ENCODE measurements at places on chromosomes 5 and 9. TPM values are rescaled to one million over a fixed set of nuclear protein-coding genes. Genes with fewer than 3 reads are reported as not detected.

- peak overlapping the region; percentile 95 for H3K27ac ChIP-seq
- peaks cover 89% of the 10 kb centered on the region for H3K4me1 ChIP-seq
- H3K27me3 ChIP-seq = no peaks in the 10 kb centered on the region
- peak overlapping the region; percentile 57 for H3K4me3 ChIP-seq
- peak; percentile 25 for DNase-seq
These were observed 11.9 kb downstream of the TNFAIP8 start for GRCh38 chr5:119367502-119368237.

DNA sequence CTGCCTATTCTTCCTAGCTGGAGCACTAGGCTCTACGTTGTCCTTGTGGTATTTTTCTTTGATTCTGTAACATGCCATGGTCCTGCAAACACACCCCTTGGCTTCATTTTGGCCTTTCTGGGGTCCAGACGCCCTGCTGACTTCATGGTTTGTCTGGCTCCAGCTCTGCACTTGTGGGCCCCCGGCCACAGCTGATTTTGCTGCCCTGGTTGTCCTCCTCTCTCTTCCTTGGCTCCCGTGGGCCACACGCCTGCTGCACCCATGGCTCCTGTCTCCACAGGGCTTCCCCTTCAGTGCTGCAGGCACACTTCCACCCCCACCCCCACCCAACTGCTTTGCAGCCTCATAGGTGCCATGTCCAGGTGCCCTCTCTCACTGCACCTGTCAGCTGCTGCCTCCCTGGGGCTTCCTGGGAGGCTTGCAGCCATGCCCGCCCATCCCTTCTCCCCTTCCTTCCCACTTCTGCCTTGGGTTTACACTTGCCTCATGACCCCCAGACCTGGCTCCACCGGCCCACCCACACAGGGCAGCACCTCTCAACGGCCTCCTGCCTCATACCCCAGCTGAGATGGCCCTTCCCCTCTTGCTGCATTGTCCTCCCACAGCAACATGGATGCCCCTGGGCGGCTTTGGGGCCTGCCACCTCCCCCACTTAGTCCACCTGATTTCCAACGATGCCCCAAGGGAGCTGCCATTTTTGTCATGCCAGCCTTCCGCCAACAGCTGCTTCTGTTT is 25.6 kb downstream of the SLC6A3 start:
- H3K36me3 ChIP-seq = no peaks in the 10 kb centered on the region
- no peaks in the 10 kb centered on the region for H3K4me1 ChIP-seq
- no peak overlapping the region for H3K27ac ChIP-seq
- H3K4me3 ChIP-seq = no peak overlapping the region
- no peak for DNase-seq
- H3K27me3 ChIP-seq = no peaks in the 10 kb centered on the region

The GPRIN1 gene
- 3.8 TPM for total RNA-seq

The TXNDC8 gene
- total RNA-seq = not detected

DNA sequence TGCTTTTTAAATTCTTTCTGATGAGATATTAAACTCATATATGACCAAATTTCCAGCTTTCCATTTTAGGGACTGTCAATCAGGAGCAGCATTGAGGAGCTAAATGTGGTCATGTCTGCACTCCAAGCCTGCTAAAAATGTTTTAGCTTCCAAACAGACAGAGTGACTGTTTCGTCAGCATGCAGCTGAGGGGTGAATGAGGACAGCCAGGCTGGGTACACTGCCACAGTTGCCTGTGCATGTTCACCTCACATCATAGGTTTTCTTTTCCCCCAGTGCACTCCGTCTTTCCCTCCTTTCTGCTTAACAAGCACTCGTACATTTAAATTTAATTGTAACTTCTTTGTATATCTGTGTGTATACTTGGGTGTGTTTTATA is 138.1 kb downstream of the ARRDC3 start:
- H3K27ac ChIP-seq = no peak overlapping the region
- H3K27me3 ChIP-seq = no peaks in the 10 kb centered on the region
- H3K36me3 ChIP-seq = peaks cover 3% of the 10 kb centered on the region

GRCh38 chr9:95092262-95093072 is 225.0 kb downstream of the FANCC start:
- H3K4me3 ChIP-seq = no peak overlapping the region
- no peaks in the 10 kb centered on the region for H3K36me3 ChIP-seq
- H3K27me3 ChIP-seq = no peaks in the 10 kb centered on the region
- H3K4me1 ChIP-seq = peaks cover 8% of the 10 kb centered on the region
- H3K27ac ChIP-seq = no peak overlapping the region

GRCh38 chr9:109046346-109046745 is 33.0 kb upstream of the CTNNAL1 start:
- no peak for DNase-seq
- peaks cover 53% of the 10 kb centered on the region for H3K36me3 ChIP-seq
- H3K27me3 ChIP-seq = no peaks in the 10 kb centered on the region

GRCh38 chr5:74624931-74625505 is 15.5 kb downstream of the ENC1 start:
- H3K36me3 ChIP-seq = no peaks in the 10 kb centered on the region
- no peak for DNase-seq
- H3K27me3 ChIP-seq = peaks cover 31% of the 10 kb centered on the region

DNA sequence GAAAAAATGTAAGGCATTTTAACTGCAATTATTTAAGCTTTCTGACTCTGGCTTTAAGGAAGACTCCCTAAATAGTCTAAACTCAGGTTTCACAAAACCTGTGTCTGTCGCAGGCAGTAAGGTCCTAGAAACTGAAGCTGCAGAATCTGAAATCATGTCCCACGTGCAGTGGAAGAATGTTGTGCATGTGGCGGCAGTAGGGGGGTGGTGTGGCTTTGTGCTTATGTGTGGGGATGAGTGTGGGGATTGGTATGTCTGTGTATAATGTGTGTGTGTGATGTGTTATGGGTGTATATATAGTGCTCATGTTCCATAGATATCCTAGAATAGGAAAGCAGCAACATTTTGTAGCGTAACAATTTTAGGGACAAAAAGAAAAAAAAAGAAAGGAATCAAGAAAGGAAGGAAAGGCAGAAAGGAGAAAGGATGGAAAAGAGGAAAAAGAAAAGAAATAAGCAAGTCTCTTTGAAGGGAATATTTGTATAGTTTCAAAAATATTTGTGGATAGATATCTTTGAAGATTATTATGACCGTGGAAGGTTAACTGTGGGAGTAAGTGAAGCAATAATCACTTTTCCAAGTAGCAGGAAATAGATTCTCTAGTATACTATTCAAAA is 6.6 kb downstream of the ANKDD1B start:
- no peaks in the 10 kb centered on the region for H3K36me3 ChIP-seq
- H3K4me3 ChIP-seq = no peak overlapping the region
- H3K4me1 ChIP-seq = no peaks in the 10 kb centered on the region
- H3K27ac ChIP-seq = no peak overlapping the region

The CARD6 gene
- total RNA-seq = 1.5 TPM

GRCh38 chr5:139199321-139199720 is 1.2 kb upstream of the SIL1 start:
- H3K27me3 ChIP-seq = peaks cover 2% of the 10 kb centered on the region
- H3K4me1 ChIP-seq = peaks cover 20% of the 10 kb centered on the region
- H3K4me3 ChIP-seq = no peak overlapping the region
- H3K27ac ChIP-seq = no peak overlapping the region
- peaks cover 3% of the 10 kb centered on the region for H3K36me3 ChIP-seq

The PCAT7 gene
- not detected for total RNA-seq

- peaks cover 58% of the 10 kb centered on the region for H3K4me1 ChIP-seq
- H3K27ac ChIP-seq = no peak overlapping the region
- DNase-seq = no peak
- H3K36me3 ChIP-seq = peaks cover 43% of the 10 kb centered on the region
- H3K27me3 ChIP-seq = no peaks in the 10 kb centered on the region
- no peak overlapping the region for H3K4me3 ChIP-seq
These were observed 39.5 kb upstream of the NCS1 start for GRCh38 chr9:130132746-130133145.

DNA sequence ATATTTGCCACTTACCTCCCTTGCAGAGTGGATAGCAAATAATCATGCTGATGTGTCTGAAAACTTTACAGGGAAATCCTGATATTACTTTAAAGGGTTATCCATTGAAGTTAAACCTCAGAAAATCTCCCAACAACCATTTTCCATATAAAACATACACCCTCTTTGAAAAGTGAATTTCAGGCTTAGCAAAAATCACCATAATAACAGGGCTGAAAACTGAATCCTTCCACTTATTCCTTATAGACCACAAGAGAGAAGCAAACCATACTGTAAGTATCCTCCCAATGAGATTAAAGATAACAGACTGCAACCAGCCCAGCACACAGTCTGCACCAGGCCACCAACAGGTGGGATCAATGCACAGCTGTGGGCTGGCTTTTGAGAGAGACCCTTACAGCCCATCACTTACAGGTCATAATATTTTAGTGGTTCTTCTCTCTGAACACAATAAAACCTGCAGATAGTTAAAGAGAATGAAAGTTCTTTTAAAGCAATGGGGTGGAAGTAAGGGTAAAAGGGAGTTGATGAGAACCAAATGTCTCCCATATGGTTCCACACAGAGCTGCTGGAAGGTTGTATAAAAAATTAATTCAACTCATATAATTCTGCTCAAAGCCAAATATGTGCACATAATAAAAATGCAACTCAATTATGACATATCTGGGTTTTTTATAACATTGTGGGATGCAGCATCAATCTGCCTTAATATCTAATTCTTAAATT is 376.2 kb upstream of the GRAMD2B start:
- H3K27me3 ChIP-seq = no peaks in the 10 kb centered on the region
- no peak overlapping the region for H3K4me3 ChIP-seq
- no peaks in the 10 kb centered on the region for H3K4me1 ChIP-seq
- H3K36me3 ChIP-seq = no peaks in the 10 kb centered on the region
- no peak overlapping the region for H3K27ac ChIP-seq

The MARCOL gene
- not detected for total RNA-seq

The TCERG1 gene
- 132 TPM for total RNA-seq

DNA sequence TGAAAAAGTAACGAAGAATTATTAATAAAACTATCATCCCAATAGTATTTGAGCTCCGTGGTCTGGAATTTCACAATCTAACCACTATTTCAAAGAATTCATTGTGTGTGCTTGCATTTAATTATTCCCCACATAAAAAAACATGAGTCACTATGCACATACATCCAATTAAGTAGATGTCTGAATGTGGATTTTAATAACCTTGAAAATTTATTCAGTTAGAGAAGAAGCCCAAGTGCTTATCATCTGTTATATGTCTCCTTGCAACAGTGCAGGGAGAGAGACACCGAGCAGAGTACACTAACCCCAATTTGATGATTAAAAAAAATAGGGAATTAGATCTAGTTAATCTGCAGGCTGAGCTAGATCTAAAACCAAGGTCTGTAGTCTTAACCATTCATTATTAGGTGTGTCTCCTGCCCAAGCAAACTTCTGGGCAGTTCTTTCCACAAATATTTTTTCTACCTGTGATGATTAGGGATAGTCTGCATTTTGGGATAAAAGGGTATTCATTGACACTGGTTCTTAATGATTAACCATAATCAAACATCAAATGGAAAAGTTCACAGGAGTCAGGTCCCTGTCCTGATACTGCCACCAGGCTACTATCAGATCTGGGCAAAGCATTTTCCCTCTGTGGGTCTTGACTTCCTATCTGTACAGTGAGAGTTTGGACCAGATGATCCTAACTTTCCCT is 164.2 kb downstream of the GRIA1 start:
- H3K27me3 ChIP-seq = peaks cover 7% of the 10 kb centered on the region
- H3K4me3 ChIP-seq = no peak overlapping the region
- no peak for DNase-seq

DNA sequence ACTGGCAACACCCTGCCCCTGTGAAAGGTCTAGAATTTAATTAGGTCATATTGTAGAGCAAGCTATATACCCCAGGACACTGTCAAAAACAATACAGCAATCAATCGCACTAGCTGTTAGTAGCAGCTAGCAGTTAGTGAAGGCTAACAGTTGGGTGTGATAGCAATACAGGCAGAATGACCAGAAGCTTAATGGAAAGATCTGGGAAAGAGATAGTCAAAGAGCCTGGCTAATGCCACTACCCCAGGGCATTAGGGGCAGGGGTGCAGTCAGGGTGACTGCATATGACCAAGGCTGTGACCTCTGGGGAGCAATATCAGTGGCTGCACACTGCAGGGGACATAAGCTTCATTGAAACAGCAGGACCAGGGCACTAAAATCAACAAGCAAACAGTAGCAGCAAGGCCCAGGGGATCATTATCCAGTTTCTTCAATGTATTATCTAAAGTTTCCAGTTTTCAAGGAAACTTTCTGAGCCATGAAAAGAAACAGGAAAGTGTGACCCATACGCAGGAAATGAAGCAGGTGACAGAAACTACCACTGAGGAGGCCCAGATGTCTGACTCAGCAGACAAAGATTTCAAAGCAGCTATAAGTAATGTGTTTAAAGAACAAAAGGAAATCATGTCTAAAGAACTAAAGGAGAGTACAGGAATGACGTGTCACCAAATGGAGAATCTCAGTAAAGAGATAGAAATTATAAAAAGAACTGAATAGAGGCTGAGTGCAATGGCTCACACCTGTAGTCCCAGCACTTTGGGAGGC is 82.4 kb downstream of the ZNF354C start:
- peak; percentile 67 for DNase-seq
- no peaks in the 10 kb centered on the region for H3K36me3 ChIP-seq
- H3K27me3 ChIP-seq = no peaks in the 10 kb centered on the region
- H3K27ac ChIP-seq = peak overlapping the region; percentile 88
- H3K4me3 ChIP-seq = no peak overlapping the region

The UGT3A1 gene
- not detected for total RNA-seq

DNA sequence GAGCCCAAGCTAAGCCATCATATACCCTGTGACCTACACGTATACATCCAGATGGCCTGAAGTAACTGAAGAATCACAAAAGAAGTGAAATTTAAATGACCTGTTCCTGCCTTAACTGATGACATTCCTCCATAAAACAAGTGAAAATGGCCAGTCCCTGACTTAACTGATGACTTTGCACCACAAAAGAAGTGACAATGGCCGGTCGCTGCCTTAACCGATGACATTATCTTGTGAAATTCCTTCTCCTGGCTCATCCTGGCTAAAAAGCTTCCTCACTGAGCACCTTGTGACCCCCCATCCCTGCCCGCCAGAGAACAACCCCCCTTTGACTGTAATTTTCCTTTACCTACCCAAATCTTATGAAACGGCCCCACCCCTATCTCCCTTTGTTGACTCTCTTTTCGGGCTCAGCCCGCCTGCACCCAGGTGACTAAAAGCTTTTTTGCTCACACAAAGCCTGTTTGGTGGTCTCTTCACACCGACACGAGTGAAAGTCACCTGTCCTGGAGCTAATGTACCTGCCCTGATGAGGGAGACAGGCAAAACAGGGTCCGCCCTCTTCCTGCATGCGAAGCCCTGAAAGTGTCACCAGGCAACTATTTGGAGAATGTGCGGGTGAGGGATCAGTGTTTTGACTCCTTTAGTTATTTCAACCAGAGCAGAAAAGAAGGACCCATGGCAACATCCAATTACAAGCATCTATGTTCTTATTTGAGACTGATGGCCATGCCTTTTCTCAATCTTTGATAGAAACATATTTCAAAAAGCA is 266.1 kb downstream of the SMARCA2 start:
- H3K36me3 ChIP-seq = no peaks in the 10 kb centered on the region
- H3K4me3 ChIP-seq = no peak overlapping the region
- DNase-seq = no peak
- no peaks in the 10 kb centered on the region for H3K27me3 ChIP-seq

DNA sequence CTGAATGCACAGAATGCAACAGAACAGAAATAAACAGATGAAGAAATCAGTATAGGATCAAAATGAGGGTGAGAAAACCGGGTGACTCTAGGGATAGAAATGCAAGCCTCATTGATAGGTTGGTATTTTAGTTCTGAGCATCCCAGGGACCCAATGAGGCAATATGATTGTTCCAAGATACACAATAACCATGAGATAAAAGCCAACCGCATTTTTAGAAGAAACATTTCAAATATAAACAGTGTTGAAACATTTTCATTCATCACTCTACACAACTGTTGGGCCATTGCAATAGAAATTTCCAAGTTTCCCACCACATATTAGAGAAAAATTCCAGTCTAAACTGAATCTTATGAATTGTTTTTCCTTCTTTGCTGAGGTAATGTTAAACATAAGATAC is 452.3 kb upstream of the PTGER4 start:
- no peaks in the 10 kb centered on the region for H3K36me3 ChIP-seq
- no peaks in the 10 kb centered on the region for H3K27me3 ChIP-seq
- H3K4me3 ChIP-seq = no peak overlapping the region
- DNase-seq = no peak
- H3K4me1 ChIP-seq = peaks cover 42% of the 10 kb centered on the region

All from activated CD4-positive, alpha-beta T cell treated with anti-CD3 and anti-CD28 coated beads for 36 hours (primary cell).